Hypothalamus (tissue), 51 donors: ENCODE measurements at places on chromosomes 4 and X.

- no peak for DNase-seq
These were observed 353.9 kb downstream of the AFF2 start for GRCh38 chrX:148854306-148854705.

GRCh38 chrX:13476384-13476783, 93.0 kb upstream of the EGFL6 start:
- no peak for DNase-seq

- no peak for DNase-seq
These were observed 102.3 kb downstream of the ANKRD50 start for GRCh38 chr4:124610211-124610610.

- no peak for DNase-seq
These were observed 15.6 kb upstream of the ASMTL start for GRCh38 chrX:1468250-1468772.

GRCh38 chr4:85571008-85571407, 96.1 kb downstream of the ARHGAP24 start:
- DNase-seq = no peak
